ENCODE measurements at places on chromosomes 2 and 18. TPM values are rescaled to one million over a fixed set of nuclear protein-coding genes. Genes with fewer than 3 reads are reported as not detected.

NEB gene
- total RNA-seq = under 0.01 TPM

REEP1 gene
- not detected for total RNA-seq

PSTPIP2 gene
- 21.1 TPM for total RNA-seq

MIB1 gene
- 19.2 TPM for total RNA-seq

ATP6V1C2 gene
- total RNA-seq = not detected

ESPNL gene
- 0.30 TPM for total RNA-seq

IL1F10 gene
- total RNA-seq = 0.08 TPM

PKP4 gene
- 36.5 TPM for total RNA-seq

ACMSD gene
- not detected for total RNA-seq

TSPYL6 gene
- total RNA-seq = not detected

SLC16A14 gene
- 0.34 TPM for total RNA-seq

MC4R gene
- total RNA-seq = not detected

NTSR2 gene
- not detected for total RNA-seq

EVA1A gene
- total RNA-seq = 33.5 TPM

CNRIP1 gene
- total RNA-seq = 0.61 TPM

C2orf92 gene
- total RNA-seq = not detected

SPP2 gene
- not detected for total RNA-seq

RPS27A gene
- total RNA-seq = 3,193 TPM

IGFBP2 gene
- 2.4 TPM for total RNA-seq

AGXT gene
- total RNA-seq = not detected

HOXD9 gene
- not detected for total RNA-seq

ZNF638 gene
- 60.9 TPM for total RNA-seq

IL18RAP gene
- not detected for total RNA-seq

IL36RN gene
- total RNA-seq = 0.15 TPM

PDCD1 gene
- total RNA-seq = not detected

MTA3 gene
- total RNA-seq = 16.8 TPM

UGT1A9 gene
- not detected for total RNA-seq

EN1 gene
- not detected for total RNA-seq

TRIM54 gene
- total RNA-seq = not detected

ACVR2A gene
- 2.8 TPM for total RNA-seq

FOXD4L1 gene
- total RNA-seq = not detected

CHMP3 gene
- 80.5 TPM for total RNA-seq

TFCP2L1 gene
- 16.7 TPM for total RNA-seq

CNDP1 gene
- not detected for total RNA-seq

GALNT3 gene
- total RNA-seq = 89.5 TPM

FAM124B gene
- total RNA-seq = not detected

CYP26B1 gene
- total RNA-seq = 3.6 TPM

RAMP1 gene
- total RNA-seq = 8.2 TPM

CABLES1 gene
- 1.9 TPM for total RNA-seq

MYO7B gene
- total RNA-seq = not detected

ARMC9 gene
- 13.4 TPM for total RNA-seq

CPS1 gene
- total RNA-seq = 14.5 TPM

MROH2A gene
- total RNA-seq = not detected

VWA3B gene
- total RNA-seq = 0.08 TPM

FAM110C gene
- total RNA-seq = 19.0 TPM

CDH19 gene
- total RNA-seq = not detected

KIF3C gene
- 22.1 TPM for total RNA-seq

NYAP2 gene
- not detected for total RNA-seq

ABHD1 gene
- not detected for total RNA-seq

CNOT11 gene
- 52.6 TPM for total RNA-seq

GULP1 gene
- 10.3 TPM for total RNA-seq

CABYR gene
- 6.4 TPM for total RNA-seq

CGREF1 gene
- 1.1 TPM for total RNA-seq

SUMO1 gene
- total RNA-seq = 102 TPM

EGR4 gene
- not detected for total RNA-seq

DUSP11 gene
- 42.6 TPM for total RNA-seq

Data from hair follicular keratinocyte (primary cell).